ENCODE measurements at places on chromosomes 6 and 20.

GRCh38 chr6:56708810-56709597 is 66.3 kb upstream of the DST start:
- peak; percentile 80 for DNase-seq

DNA sequence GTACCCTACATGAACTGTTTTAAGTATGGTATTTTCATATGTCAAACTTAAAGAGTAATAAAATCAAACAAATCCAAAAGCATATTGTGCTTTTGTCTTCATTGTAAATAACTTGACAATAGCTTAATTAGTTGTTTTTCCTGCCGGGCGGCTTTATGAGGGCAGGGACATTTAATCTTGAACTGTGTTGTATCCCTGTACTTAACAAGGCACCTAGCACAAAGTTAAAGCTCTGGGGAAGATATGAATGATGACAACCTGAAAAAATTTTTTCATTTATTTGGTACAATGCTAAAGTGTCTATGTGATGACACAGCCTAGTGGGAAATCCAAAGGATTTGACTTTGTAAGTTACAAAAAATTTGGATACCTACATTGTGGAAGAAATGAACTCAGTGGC is 502 bp upstream of the HACE1 start:
- no peak for DNase-seq

- DNase-seq, result no peak
Observed at GRCh38 chr6:128767705-128768104, 115.2 kb upstream of the LAMA2 start.

GRCh38 chr6:161257793-161258457 is 15.9 kb downstream of the AGPAT4 start:
- DNase-seq, result peak; percentile 93

- DNase-seq, result peak; percentile 62
Observed at GRCh38 chr6:148509119-148509799, 166.6 kb downstream of the SASH1 start.

DNA sequence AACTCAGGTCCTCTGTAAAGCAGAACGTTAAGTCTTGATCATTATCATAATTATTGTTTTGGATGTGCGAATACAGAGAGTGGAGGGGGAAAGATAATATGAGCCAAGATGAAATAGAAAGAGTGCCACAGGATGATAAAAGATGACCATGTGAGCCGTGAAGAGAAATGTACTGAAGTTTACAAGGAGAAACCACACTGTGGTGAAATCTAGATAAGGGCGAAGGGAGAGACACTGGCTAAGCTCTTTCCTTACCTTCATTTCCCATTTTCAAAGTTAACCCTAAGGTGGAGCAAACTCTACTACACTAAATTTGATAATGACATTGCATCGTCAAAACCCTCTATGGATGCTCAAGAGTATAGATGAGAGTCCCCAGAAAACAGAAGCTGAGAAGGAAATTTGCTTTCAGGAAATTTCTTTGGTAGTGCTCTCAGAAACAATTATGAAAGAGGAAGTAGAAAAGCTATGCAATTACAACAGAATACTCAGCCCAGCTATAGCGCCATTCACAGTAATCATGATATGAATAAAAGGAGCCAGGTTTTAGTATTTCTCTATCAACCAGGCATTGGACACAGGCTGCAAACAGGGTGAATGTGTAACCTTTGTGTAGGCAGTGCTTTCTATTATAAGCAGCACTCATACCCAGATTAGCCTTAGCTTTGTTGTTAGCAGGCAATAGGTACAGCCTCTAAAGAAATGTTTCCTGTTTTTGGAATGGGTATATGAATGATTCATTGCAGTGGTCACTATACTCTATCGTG is 1080.7 kb downstream of the GRIK2 start:
- DNase-seq, result no peak

DNA sequence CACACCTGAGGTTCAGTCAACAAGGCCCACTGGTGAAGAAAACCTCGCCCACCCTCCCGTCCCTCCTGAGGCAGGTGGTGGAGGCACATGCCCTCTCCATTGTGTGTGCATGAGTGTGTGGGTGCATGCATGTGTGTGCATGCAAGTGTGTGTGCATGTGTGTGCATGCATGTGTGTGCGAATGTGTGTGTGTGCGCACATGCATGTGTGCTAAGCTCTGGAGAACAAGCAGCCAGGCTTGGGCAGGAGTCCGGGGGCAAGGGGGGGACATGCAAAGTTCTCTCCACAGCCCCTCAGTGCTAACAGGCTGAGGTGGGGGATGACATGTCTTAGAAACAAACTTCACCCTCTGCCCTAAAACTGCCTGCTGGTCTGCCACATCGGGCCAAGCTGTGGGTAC is 3.1 kb upstream of the HSPA12B start:
- DNase-seq, result no peak

DNA sequence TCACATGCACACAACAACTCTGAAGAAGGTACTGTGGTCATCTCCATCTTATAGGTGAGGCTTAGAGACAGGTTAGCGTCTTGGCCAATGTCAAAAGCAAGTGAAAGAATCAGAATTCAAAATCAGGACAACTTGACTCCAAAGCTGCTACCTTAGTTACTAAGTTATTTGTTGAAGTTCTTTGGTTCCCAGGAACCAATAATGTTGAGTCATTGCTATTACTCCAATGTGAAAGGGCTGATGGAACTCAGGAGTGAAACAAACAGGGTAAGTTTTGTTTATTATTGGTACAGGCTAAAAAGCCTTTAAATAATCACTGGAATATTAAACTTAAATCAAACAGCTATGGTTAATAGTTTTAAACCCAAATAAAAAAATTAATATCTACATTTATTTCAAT is 111.1 kb downstream of the PDSS2 start:
- DNase-seq, result no peak

DNA sequence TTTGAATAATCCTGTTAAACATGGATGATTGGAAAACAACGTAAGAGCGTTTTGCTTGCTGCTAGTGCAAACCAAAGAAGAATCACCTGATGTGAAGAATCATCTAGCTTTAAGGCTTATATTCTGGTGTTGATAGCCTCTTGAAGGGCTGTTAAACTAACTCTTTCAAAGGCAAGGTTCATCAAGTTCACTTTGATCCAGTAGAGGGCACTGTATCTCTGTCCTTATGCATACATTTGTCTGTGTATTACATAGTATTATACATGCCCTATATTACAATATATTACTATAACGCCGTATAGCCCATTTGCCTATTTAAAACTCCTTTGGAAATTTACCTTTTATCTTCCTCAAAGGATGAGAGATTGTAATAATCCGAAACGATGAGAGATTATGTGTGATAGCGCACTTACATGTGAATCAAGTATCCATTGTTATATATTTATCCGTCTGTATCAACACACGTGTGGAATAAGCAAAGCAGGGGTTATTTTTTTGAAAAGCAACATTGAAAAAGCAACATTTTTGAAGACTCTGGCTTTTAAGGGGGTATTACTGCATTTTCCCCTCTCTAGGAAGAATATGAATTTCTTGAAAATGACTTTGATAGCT is 50.8 kb upstream of the NRN1 start:
- peak; percentile 31 for DNase-seq

- DNase-seq, result no peak
Observed at GRCh38 chr20:46099491-46100287, 9.9 kb upstream of the NCOA5 start.

- peak; percentile 44 for DNase-seq
Observed at GRCh38 chr20:1185790-1186334, 1.1 kb upstream of the TMEM74B start.

- no peak for DNase-seq
Observed at GRCh38 chr6:15839969-15840541, 177.2 kb upstream of the DTNBP1 start.

Measured in EL (cell line).